ENCODE measurements at places on chromosomes 6 and 20.

DNA sequence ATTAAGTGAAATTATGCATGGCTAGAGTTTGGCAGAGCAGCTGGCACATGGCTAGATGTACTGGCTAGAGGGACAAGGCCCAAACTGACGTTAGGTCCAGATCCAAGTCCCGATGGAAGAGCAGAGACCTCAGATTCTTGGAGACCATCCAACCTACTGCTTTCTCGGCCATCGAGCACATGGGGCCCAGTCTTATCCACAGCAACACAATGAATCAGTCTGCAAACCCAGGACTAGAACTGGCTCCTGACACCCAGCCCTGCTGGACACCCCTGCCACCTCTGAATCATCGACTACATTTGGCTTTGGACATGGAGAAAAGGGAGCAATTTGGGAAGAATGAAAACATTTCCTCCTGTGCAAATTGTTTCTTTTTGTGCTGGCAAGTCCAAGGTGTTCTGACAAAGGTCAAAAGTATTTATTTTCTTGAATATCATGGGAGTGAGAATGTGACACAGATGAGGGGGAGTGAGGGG lies 23.9 kb upstream of the YWHAB start:
- DNase-seq: no peak

DNA sequence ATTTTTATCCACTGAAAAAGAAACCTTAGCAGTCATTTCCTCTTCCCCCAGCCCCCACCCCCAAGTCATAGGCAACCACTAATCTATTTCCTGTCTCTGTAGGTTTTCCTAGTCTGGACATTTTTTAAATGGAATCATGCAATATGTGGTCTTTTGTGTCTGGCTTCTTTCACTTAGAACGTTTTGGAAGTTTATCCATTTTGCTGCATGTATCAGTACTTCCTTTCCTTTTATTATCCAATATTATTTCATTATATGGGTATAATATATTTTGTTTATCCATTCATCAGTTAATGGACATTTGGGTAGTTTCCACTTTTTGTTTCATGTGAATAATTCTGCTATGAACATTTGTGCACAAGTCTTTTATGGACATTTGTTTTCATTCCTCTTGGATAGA lies 99.3 kb upstream of the BMP5 start:
- no peak for DNase-seq

GRCh38 chr6:97438011-97438671 lies 155.1 kb upstream of the MMS22L start:
- no peak for DNase-seq

- no peak for DNase-seq
Observed at GRCh38 chr6:20333721-20334269, 67.9 kb upstream of the E2F3 start.

DNA sequence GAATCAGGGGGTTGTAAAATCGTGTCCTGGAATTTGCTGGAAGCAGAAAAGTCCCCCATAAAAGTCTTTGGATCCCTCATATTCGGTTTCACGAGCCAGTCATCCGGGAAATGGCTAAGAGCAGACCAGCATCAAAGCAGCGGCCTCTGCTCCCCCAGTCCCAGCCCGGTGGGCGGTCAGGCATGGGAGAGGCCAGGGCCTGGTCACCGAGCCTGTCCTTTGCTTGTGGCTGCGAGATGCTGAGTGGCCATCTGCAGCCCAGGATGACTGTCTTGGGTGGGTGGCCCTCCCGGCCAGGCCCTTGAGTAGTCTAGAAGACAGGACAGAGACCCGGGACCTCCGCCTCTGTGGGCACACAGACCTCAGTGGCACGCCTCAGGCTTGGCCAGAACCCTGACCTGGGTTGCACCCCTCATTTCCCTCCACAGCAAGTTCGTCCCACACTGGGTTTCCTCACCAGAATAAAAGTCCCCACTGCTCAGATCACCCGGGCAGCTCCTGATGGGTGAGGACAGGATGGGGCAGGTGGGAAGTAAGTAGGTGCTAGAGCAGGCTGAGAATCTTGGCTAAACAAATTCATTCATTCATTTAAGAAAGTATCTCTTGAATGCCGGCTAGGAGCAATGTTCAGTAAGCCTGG lies 172.1 kb downstream of the BMP7 start:
- no peak for DNase-seq

- DNase-seq: no peak
Observed at GRCh38 chr20:52305858-52306257, 114.3 kb upstream of the ZFP64 start.

All from NCI-H1417 treated with DMSO at 0.1 percent for 48 hours (cell line).